ENCODE measurements at places on chromosomes 1 and 21.

GRCh38 chr1:9916452-9916851, 6.4 kb upstream of the CTNNBIP1 start:
- DNase-seq: no peak

DNA sequence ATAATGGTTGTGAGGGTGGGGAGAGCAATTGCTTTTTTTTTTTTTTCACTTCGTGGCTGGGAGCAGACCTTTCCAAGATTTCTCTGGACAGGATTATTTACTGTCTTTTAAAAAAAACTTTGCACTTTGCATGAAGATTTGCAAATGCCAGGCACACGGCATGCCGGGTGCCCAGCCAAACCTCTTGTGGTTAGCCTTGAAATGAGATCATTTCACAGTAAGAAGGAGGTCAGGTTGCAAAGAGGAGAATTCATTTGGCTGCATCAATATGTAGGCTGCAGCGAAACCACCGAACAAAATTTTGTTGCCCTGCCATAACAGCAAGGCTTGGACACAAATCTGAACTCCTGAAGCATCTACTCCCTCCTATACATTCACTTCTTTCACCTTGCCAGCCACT, 36.5 kb upstream of the KCND3 start:
- DNase-seq: no peak

DNA sequence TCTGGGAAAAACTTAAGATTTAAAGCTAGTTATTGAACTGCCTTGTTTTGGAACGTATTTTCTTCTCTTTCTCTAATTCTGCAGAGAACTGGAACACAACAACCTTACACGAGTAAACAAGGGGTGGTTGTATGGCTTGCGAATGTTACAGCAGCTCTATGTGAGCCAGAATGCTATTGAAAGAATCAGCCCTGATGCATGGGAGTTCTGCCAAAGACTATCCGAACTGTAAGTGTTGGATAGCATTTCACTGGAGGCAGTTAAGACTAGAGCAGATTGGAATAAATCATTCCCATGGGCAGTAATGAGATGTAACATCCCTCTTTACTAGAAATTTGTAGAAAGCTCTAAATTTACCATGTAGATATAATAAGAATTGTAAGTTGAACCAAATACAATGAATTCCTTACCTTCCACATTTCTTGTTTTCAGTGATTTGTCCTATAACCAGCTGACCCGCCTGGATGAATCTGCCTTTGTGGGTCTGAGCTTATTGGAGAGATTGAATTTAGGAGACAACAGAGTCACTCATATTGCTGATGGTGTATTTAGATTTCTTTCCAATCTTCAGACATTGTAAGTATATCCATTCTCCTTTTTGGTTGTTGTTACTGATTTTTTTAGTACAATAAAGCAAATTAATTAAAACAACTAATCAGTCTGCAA, 22.9 kb downstream of the LRIG2 start:
- no peak for DNase-seq

DNA sequence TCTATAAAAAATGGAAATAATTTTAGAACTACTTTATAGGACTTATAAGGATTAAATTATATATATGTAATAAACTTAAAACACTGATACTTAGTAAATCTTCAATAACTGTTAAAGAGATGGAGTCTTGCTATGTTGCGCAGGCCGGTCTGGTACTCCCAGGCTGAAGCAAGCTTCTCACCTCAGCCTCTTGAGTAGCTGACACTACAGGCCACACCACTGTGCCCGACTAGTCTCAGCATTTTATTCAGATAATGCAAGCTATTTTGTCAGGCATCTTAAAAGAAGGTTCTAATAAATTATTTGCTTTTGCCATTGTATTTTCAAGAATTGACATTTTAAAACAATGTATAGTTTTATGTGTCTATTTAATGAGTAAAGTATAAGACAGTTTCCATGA, 20.8 kb downstream of the CNST start:
- DNase-seq: no peak

- no peak for DNase-seq
These were observed 17.4 kb downstream of the PEA15 start for GRCh38 chr1:160222546-160222945.
